Liver (tissue), 10 donors: ENCODE measurements at places on chromosomes 1 and 21.

- no peak for DNase-seq
Measured at GRCh38 chr1:94773931-94774422, 46.2 kb upstream of the SLC44A3 start.

DNA sequence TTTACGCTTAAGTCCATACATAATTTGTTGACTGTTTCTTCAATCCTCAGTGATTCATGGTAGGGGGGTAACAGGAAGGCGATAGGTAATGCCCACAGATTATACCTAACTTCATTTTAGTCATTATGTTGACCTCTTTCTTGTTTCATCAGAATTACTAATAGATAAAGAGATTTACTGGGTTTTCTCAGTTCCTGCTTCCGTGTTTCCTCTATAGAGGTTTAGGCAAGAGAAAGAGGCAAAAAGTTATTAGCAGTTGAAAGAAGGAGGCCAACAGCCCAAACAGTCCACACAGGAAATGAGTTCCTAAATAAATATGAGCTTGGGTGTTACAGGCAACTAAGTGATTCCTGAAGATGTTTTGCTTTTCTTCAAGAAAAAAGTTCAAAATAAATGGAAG, 17.9 kb upstream of the CLCA1 start:
- DNase-seq = no peak

- DNase-seq = no peak
Measured at GRCh38 chr1:184197831-184198230, 146.3 kb downstream of the TSEN15 start.

GRCh38 chr1:920521-920920, 3.2 kb upstream of the SAMD11 start:
- DNase-seq = no peak

- DNase-seq = no peak
Measured at GRCh38 chr1:113958691-113959090, 20.6 kb upstream of the OLFML3 start.

GRCh38 chr1:62386351-62387121, 50.3 kb upstream of the USP1 start:
- no peak for DNase-seq

DNA sequence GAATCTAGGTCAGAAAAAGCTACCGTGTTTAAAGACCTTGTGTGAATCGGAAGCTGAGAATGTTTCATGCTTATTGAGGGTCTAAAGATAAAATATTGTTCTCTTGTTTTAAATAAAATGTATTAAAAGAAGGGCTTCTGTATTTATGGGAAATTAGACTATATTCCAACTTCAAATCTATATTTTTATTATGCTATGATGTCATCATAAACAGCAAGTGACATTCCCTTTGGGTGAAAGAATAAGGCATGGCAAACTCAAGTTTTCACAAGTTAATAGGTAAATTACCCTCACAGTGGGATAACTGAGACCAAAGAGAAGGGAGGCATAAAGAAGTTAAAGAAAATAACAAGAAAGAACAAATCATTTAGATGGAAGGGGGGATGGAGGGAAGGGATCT, 333.8 kb upstream of the NR5A2 start:
- no peak for DNase-seq

DNA sequence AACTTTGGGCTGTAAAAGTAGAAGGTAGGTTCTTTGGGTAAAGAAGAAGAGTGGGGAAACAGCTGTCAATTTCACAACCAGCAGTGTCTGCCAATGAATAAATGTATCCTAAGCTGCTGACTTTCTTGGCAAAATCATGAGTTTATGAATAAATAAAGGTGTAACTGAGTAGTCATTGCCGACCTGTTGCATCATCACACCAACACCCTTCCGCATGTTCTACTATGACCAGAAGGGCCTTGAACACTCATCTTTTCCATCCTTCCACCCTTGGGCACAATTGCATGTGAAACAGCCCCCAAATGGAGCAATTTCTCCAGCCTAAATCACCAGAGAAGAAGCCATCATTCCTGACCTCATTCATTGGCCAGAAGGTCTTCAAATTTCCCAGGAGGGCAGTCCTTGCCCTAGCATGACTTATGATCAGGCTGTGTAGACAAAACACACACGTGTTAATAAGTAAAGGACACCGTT, 31.2 kb upstream of the QSOX1 start:
- no peak for DNase-seq

DNA sequence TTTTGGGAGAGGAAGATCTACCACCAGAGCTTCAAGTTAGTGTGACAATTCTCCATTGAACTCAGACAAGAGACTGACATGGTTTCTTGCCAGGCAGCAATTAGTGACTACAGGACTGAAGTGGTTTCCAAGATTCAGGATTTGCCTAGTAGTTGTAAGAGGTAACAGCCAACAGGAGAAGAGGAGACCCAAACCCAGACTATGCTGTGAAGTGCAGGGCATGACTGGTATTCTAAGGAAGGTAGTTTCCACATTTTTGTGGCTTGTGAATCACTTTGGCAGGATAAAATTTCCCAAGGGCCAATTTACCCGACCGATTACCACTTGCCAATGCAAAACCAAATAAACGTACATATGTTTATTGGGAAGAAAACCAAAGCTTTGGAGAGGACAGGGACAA, 14.7 kb upstream of the RAP1A start:
- no peak for DNase-seq

GRCh38 chr1:22508991-22509390, 54.3 kb upstream of the EPHA8 start:
- DNase-seq = no peak

GRCh38 chr1:11068600-11069473, 9.0 kb upstream of the SRM start:
- no peak for DNase-seq

- no peak for DNase-seq
Measured at GRCh38 chr1:203324105-203325025, 19.0 kb downstream of the BTG2 start.

- no peak for DNase-seq
Measured at GRCh38 chr1:237416924-237417655, 375.1 kb downstream of the RYR2 start.

DNA sequence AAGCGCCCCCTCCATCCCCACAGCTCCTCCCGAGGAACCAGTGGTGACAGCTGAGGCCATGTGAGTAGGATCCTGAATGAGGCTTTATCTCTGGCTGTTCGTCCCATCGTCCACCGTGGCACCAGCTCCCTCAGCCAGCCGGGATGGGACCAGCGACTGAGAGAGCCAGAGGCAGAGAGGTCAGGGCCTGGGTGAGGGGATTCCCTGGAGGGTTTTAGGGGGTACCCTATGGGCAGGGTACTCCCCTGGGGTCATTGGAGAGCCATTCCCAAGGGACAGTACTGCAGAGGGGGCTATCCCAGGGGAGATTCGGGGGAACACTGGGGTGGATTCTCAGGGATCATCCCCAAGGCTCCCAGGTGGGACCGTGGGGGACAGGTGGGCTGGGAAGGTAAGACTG, 2.4 kb downstream of the TMEM125 start:
- DNase-seq = no peak

- no peak for DNase-seq
Measured at GRCh38 chr1:94919241-94920030, 7.5 kb downstream of the CNN3 start.

DNA sequence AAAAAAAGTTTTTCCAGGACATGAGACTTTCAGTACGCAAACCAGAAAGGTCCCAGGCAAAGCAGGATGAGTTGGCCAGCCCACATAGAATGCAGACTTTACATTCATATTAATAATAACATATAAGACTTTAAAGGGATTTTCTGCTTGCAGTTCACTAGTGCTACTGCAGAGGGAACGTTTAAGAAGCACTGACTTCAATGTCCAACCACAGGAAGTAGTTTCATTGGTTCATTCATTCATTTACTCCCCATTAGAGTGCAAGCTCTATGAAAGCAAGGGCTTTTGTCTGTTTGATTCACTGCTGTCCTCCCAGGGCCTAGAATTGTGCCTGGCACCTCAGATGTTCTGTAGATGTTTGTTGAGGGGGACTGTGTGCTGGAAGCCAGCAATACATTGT, 11.8 kb upstream of the SERINC2 start:
- DNase-seq = no peak
